GM23248 (cell line): ENCODE measurements at places on chromosomes 12 and 14. TPM values are rescaled to one million over a fixed set of nuclear protein-coding genes. Genes with fewer than 3 reads are reported as not detected.

GRCh38 chr12:69694123-69694522 lies 5.0 kb downstream of the BEST3 start:
- no peaks in the 10 kb centered on the region for H3K27me3 ChIP-seq
- peaks cover 5% of the 10 kb centered on the region for H3K4me1 ChIP-seq
- no peak overlapping the region for H3K4me3 ChIP-seq
- no peak overlapping the region for H3K27ac ChIP-seq
- no peak for DNase-seq

GRCh38 chr12:106750524-106750923 lies 24.0 kb upstream of the RIC8B start:
- no peak overlapping the region for H3K27ac ChIP-seq
- 0 out of 2 replicates have a peak, but pooled peaks cover 3% of the 10 kb centered on the region for H3K27me3 ChIP-seq
- no peaks in the 10 kb centered on the region for H3K36me3 ChIP-seq
- no peaks in the 10 kb centered on the region for H3K4me1 ChIP-seq

DNA sequence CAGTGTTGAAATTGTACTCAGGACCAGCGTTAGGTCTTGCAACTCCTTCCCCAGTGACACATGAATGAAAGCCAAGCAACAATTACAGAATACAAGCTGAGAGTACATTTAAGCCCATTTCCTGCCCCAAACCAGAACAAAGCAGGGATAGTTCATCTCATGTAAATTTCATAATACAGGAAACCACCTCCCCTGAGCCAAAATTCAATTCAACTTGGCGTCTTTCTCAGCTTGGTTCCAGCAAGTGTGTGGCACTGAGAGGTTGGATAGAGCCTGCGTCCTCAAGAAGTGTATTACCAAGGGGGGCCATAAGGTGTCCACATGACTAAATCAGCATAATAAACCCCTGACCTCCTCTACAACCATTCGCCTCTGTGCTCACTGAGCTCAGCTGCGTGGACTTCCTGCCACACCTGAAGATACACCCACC lies 278.9 kb upstream of the CRY1 start:
- H3K4me3 ChIP-seq, result no peak overlapping the region
- H3K36me3 ChIP-seq, result no peaks in the 10 kb centered on the region
- no peaks in the 10 kb centered on the region for H3K27me3 ChIP-seq

GRCh38 chr14:64212666-64213065 lies 81.5 kb downstream of the ESR2 start:
- no peak for DNase-seq
- no peaks in the 10 kb centered on the region for H3K4me1 ChIP-seq
- H3K27me3 ChIP-seq, result no peaks in the 10 kb centered on the region

GRCh38 chr12:13376610-13377373 lies 180.3 kb downstream of the EMP1 start:
- no peak overlapping the region for H3K27ac ChIP-seq
- peaks cover 32% of the 10 kb centered on the region for H3K27me3 ChIP-seq
- no peak overlapping the region for H3K4me3 ChIP-seq
- H3K4me1 ChIP-seq, result no peaks in the 10 kb centered on the region
- DNase-seq, result no peak

- no peak overlapping the region for H3K4me3 ChIP-seq
- no peaks in the 10 kb centered on the region for H3K36me3 ChIP-seq
- 0 out of 2 replicates have a peak, but pooled peaks cover 7% of the 10 kb centered on the region for H3K27me3 ChIP-seq
- DNase-seq, result no peak
- H3K27ac ChIP-seq, result no peak overlapping the region
Measured at GRCh38 chr14:61332658-61333029, 11.3 kb downstream of the PRKCH start.

- no peak overlapping the region for H3K4me3 ChIP-seq
- peaks cover 22% of the 10 kb centered on the region for H3K4me1 ChIP-seq
- no peak for DNase-seq
- H3K27ac ChIP-seq, result no peak overlapping the region
- no peaks in the 10 kb centered on the region for H3K36me3 ChIP-seq
Measured at GRCh38 chr12:62738616-62739015, 196.3 kb downstream of the PPM1H start.

DNA sequence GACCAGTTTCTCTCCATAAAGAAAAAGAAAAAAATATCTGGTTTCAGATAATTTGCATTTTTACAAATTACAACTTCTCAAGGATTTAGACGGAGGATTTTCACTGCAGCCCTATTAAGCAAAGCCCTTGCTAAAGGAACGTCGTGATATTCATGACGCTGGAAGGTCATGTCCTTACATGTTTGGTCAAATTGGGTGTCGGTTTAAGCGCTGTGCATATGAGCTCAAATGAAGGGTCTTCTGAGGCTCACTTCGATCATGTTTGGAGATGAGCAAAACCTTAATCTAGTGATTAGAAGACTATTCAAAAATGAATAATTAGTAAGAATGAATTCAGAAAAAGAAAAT lies 67.3 kb upstream of the USP15 start:
- no peaks in the 10 kb centered on the region for H3K36me3 ChIP-seq
- DNase-seq, result no peak
- H3K27me3 ChIP-seq, result peaks cover 43% of the 10 kb centered on the region

DNA sequence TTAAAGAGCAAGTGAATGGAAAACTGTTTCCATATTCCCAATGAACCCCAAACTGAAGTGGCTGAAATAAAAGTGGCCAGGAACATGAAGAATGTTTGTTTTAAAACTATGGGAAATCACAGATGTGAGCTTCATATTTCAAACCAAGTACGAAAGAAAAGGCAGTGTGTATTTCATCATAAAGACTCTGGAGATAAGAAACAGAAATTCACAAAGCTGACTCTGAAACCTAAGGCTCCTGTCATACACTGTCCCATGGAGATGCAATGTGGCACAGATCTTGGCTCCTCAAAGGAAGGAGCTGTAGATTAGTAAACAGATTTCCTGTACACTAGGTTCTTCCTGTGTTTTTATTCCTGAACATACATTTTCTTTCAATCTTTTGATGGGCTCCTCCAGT lies 304.4 kb downstream of the MED13L start:
- H3K4me1 ChIP-seq, result peaks cover 5% of the 10 kb centered on the region
- H3K36me3 ChIP-seq, result peaks cover 72% of the 10 kb centered on the region

GRCh38 chr12:105461271-105461943 lies 130.9 kb downstream of the C12orf75 start:
- H3K27me3 ChIP-seq, result no peaks in the 10 kb centered on the region
- H3K4me3 ChIP-seq, result no peak overlapping the region
- H3K27ac ChIP-seq, result no peak overlapping the region
- H3K36me3 ChIP-seq, result no peaks in the 10 kb centered on the region
- peaks cover 15% of the 10 kb centered on the region for H3K4me1 ChIP-seq

The BDKRB2 gene
- total RNA-seq, result 14.4 and 15.8 TPM in 2 replicates

The KRT78 gene
- total RNA-seq, result not detected in 2 replicates

The NEMF gene
- total RNA-seq, result 31.9 and 56.5 TPM in 2 replicates

The E2F7 gene
- total RNA-seq, result 2.5 and 5.6 TPM in 2 replicates

The ENTPD5 gene
- total RNA-seq, result 6.6 and 11.5 TPM in 2 replicates

DNA sequence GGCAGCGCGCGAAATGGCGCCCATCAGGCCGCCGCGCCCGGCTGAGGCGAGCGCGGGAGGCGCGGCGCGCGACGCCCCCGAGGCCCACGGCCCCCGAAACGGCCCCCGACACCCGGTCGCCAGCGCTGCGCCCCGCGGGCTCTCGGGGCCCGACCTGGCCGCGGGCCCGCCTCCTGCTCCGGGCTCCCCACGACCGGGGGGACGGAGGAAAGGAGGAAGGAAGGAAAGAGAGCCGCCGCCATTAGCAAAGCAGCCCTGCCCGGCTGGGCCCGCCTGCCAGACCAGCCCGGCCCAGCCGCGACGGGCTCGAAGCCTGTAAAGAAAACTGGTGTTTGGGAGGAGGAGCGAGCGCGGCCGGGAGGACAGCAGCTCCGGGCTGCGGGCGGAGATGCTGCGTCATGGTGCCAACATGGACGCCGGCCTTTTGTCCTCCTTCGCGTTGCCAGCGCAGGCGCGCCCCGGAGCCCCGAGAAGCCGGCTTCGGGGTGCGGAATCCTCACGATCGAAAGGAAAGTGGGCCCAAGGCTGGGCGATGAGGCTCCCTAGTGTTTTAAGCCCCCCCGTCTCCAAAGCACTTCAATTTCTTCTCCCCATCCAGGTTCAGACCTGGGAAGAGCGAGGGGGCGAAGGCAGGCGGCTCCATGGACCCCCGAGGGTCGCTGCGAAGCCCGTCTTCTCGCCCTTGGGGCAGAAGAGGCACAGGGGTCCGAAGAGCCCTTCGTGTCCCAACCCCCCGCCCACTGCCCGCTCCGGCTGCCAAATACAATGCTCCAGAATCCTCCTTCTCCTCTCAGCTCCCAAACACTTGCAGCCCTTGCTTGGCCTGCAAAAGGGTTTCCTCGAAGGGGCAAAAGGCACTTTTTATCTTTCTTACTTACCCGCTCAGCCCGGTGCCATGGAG lies 2.9 kb upstream of the SETD1B start:
- DNase-seq, result peak; percentile 93
- peak overlapping the region; percentile 99 for H3K27ac ChIP-seq
- H3K27me3 ChIP-seq, result no peaks in the 10 kb centered on the region
- H3K4me3 ChIP-seq, result peak overlapping the region; percentile 80

The FSCB gene
- total RNA-seq, result not detected in 2 replicates

DNA sequence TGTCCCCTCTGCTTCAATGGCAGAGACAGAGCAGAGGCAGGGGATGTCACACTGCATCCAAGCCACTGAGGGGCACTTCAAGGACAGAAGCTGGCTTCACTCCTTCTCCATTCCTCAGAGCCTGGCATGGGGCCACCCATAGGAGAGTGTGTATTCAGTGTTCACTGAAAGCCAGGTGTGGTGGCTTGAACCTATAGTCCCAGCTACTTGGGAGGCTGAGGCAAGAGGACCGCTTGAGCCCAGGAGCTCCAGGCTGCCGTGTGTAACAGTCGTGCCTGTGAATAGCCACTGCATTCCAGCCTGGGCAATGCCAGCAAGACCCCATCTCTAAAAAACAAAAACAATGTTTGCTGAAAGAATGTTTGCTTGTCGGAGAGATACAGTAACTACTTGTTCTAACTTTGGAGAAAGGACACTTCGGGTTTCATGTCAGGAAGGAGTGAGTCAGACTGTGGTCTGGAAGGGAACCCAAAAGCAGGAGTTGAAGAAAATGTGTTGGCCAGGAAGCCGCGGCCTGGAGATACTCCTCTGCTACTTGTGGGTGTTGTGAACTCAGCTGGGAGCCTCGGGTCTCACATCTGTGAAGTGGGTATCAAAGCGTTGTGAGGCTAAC lies 43.4 kb downstream of the ELK3 start:
- peaks cover 88% of the 10 kb centered on the region for H3K4me1 ChIP-seq
- peak overlapping the region; percentile 48 for H3K4me3 ChIP-seq
- H3K27ac ChIP-seq, result peak overlapping the region; percentile 99
- no peaks in the 10 kb centered on the region for H3K36me3 ChIP-seq
- H3K27me3 ChIP-seq, result no peaks in the 10 kb centered on the region

- no peak overlapping the region for H3K27ac ChIP-seq
- H3K4me3 ChIP-seq, result no peak overlapping the region
- DNase-seq, result no peak
- H3K27me3 ChIP-seq, result no peaks in the 10 kb centered on the region
Measured at GRCh38 chr12:28104903-28105864, 85.1 kb upstream of the CCDC91 start.

The TMBIM6 gene
- 461 and 510 TPM in 2 replicates for total RNA-seq

The KIF26A gene
- not detected in 2 replicates for total RNA-seq

DNA sequence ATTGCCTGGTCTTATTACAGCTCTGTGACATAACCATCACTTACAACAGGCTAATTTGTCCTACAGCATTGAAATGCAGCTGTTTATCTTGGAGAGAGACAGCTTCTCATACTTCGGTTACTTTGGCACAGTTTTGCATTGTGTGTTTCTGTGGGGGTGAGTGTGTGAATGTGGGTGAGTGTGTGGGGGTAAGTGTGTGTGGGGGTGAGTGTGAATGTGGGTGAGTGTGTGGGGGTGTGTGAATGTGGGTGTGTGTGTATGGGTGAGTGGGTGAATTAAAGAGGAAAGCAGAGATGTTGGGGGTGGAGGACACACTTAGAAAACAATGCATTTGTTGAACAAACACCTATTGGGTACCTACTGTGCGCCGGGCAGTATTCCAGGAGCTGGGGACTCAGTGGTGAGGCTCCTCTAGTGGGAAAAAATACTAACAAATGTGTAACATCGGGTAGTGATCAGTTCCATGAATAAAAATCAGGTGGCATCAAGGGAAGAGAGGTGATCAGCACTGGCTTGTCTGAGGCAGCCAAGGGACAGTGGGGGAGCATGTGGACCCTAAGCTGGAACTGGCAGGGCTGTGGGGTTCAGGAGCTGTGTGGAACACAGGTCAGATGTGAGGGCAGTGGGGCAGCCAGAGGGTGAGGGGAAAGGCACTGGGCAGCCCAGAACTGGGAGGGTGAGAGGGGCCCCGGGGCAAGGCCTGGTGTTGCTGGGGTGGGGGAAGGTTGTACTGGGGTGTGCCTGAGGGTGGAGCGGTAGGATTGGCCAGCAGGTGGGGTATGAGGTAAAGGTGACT lies 44.1 kb upstream of the AMN start:
- no peaks in the 10 kb centered on the region for H3K27me3 ChIP-seq
- no peak overlapping the region for H3K4me3 ChIP-seq
- DNase-seq, result no peak
- H3K36me3 ChIP-seq, result peaks cover 18% of the 10 kb centered on the region; the same call in 1 of the 2 replicates
- no peak overlapping the region for H3K27ac ChIP-seq

DNA sequence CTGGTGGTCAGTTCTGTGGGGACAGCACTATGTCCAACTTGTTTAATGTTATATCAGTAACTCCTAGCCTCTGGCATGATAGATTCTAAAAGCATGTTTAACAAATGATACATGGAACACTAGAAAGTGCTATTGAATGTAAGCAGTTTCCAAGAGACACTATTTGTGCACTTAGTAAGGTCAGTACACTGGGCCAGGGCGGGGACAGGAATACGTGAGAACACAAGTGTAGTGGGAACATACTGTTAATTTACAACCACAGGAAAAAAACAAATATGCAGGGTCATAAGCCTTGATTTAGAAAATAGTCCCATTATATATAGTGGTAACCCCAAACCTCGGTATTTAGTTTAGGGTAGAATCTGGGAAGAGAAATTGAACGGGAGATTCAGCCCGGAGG lies 88.9 kb upstream of the SLC38A2 start:
- no peaks in the 10 kb centered on the region for H3K27me3 ChIP-seq
- no peaks in the 10 kb centered on the region for H3K36me3 ChIP-seq

GRCh38 chr12:47360093-47360480 lies 280.3 kb upstream of the AMIGO2 start:
- peaks cover 6% of the 10 kb centered on the region; the same call in 1 of the 2 replicates for H3K4me1 ChIP-seq
- no peak overlapping the region for H3K4me3 ChIP-seq
- no peak overlapping the region for H3K27ac ChIP-seq
- no peaks in the 10 kb centered on the region for H3K36me3 ChIP-seq
- no peaks in the 10 kb centered on the region for H3K27me3 ChIP-seq

GRCh38 chr14:90816681-90817436 lies 629 bp upstream of the TTC7B start:
- DNase-seq, result no peak
- H3K4me3 ChIP-seq, result no peak overlapping the region; the same call in 1 of the 2 replicates
- no peak overlapping the region for H3K27ac ChIP-seq
- no peaks in the 10 kb centered on the region for H3K4me1 ChIP-seq
- no peaks in the 10 kb centered on the region; the same call in 1 of the 2 replicates for H3K27me3 ChIP-seq

- H3K36me3 ChIP-seq, result no peaks in the 10 kb centered on the region
- no peaks in the 10 kb centered on the region for H3K4me1 ChIP-seq
- H3K27ac ChIP-seq, result no peak overlapping the region
- DNase-seq, result no peak
Measured at GRCh38 chr12:119245904-119246494, 67.3 kb downstream of the HSPB8 start.

The AMDHD1 gene
- 1.1 and 1.3 TPM in 2 replicates for total RNA-seq

The HHIPL1 gene
- total RNA-seq, result 11.3 and 19.2 TPM in 2 replicates
